ENCODE measurements at places on chromosomes 3 and 15.

DNA sequence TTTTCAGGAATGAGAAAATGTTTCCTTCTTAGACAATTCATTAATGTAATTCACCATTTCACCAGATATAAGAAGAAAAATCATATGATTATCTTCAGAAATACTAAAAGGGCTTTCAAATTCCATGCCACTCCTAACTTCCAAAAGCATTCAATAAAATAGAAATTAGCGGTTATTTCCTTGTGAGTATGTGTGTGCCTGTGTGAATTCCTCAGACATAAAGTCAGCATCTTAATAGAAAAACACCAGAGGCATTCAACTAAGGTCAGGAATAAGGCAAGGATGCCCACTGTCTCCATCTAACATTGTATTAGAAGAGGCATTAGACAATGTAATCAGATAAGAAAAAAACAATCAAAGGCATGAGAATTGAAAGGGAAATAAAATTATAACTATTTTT, 88.4 kb downstream of the PLCH1 start:
- DNase-seq: no peak

DNA sequence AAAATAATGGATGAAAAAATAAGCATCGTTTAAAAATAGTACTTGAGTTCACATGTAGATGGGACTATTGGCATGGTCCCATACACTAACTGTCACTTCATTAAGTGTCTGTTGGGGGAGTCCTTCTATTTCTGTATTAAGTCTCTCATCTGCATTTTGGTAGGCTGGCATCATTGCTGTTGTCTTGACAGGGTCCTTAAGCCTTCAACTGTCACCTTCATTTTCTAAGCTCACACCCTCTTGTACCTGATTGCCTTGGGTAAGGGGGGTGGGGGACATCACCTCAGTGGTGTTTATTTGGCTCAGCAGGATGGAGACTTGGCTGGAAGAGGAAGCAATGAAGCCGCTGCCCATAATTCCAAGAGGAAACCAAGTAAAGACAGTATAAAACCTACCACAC, 202.0 kb upstream of the VEPH1 start:
- no peak for DNase-seq

GRCh38 chr3:56303487-56303886, 164.8 kb downstream of the ERC2 start:
- no peak for DNase-seq

DNA sequence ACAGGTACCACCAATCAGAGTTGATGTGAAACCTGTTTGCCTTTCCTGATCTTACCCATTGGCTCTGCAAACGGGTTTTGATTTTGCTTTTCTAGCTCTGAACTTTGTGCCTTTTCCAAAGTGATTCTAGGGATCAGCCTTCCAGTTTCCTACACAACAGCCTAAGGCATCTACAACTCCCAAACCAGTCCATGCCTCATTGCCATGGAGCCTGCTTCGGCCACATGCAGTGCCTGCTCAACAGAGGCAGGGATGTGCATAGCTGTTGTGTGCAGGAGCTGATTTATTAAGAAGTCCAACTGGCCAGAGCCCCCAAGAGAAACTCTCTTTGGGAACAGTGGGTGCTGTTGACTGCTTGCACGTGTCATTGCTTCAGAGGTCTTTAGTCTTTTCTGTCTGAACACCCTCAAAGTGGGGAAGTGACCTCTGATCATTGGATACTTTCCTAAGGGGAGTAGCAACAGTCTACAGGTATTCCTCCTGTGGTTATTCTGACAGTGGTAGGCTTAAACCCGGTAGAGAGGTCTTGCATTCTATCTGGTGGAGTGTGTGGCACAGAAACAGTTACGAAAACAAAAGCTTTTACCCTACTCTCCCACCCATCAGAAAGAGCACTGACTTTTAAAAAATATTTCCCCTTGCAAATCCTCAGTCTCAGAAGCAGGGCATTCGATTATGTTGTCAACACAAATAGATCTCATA, 36.6 kb upstream of the THSD4 start:
- no peak for DNase-seq

DNA sequence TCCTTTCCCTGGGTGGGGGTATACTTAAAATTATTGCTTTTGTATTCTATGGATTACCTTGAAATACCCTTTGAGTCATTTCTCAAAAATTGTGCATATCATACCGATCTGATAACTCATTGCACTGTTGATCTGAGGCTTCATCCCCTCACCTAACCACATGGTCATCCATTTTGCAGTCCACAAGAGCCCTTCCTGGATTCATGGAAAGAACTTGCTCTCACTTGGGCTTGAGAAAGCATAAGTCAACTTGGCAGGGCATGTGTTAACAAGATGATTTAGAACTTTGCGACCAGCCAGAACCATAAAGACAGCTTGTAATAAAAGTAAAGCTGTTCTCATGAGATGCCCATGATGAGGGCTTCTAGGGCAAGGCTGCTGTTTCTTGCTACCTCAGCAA, 22.2 kb downstream of the MME start:
- DNase-seq: no peak

DNA sequence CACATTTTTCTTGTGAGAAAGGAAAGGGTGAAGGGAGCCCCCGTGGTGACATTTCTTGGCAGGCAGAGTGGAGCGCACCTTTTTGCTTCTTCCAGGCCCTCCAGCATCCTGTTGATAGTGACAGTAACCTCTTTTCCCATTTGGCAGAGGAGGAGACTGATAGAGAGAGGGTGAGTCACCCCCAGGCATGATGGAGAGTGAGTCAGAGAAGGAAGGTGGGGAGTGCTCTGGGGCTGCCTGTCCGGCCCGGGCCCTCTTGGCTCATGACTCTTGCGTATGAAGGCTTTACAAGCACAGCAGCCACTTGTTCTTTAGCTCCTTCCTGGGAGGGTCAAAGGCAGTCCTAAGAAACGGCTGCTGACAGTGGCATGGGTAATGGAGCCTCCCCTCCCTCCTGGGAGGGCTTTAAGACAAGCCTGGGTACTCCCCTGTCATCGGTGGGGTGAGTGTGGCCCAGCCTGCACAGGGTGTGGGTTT, 16.0 kb downstream of the ANKRD63 start:
- DNase-seq: no peak

GRCh38 chr3:23697416-23697815, 108.3 kb upstream of the UBE2E1 start:
- no peak for DNase-seq

DNA sequence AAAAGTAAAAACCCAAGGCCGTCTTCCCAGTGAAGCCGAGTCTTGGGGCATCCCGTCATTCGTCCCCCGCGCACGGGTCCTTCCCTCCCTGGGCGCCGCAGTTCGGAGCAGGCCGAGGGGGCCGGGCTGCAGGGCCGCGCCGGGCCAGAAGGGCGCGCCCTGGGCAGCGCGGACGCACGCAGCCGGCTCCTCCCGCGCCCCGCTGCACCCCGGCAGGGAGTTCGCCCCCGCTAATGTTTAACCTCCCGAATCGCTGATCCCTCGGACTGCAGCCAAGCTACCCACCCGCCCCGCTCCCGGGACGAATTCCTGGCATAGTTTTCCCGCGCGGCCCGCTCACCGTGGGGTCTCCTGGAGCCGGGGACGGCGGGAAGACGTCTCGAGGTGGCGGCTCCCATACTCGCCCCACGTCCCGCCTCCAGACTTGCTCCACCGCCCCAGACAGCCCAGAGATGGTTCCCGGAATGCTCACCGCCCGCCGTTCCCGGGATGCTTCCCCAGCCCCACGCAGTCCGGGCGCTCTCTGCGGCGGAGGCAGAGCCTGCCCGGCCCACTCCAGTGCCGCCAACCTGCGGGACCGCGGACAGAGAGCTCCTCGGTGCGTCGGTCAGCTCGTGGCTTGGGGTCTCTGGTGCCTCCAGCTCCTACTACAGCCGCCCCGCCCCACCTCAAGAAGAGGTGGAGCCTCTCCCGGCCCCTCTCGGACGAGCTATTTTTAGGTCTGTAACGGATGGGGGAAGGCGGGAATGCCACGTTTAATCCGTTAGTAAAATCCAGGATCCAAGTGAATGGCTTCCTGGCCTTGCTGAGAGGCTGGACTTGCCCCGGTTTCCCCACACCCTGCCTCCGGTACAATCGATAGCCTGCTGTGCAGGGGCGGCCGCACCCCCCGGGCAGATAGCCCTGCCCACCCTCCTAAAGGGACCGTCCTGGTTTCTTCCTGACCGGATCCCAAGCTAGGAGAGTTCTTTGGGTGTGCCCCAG, at the start of gene DZIP1L:
DZIP1L (minus strand) TSS at position 621 of the 984 bp plus-strand sequence. CDS start 11,637 bp downstream, outside the sequence.
- no peak for DNase-seq

GRCh38 chr3:54353946-54354345, 231.6 kb downstream of the CACNA2D3 start:
- DNase-seq: no peak

DNA sequence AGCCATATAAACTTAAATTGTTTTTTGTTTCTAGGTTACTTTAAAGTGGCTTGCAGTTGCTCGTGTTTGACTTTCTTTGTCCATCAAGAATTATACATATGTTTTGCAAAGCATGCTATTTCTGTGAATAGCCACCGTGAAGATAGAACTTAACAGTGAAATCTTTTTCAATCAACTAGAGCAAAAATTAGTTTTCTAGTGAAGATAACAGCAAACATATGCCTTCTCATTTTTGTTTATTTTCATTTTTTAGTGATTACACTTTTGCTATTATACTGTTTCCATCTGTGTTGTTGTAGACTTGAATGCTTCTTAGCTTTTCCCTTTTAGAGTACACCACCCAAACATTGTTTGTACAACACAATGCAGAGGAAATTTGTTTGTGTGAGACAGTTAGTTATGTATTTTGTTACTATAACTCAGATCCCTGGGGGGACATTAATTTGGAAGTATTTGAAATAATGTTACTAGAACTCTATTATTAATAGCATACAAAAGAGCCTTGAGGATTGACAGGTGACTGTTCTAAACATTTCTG, 62.8 kb downstream of the CRYBG3 start:
- DNase-seq: no peak

GRCh38 chr15:68515371-68516095, 63.3 kb upstream of the CORO2B start:
- no peak for DNase-seq

DNA sequence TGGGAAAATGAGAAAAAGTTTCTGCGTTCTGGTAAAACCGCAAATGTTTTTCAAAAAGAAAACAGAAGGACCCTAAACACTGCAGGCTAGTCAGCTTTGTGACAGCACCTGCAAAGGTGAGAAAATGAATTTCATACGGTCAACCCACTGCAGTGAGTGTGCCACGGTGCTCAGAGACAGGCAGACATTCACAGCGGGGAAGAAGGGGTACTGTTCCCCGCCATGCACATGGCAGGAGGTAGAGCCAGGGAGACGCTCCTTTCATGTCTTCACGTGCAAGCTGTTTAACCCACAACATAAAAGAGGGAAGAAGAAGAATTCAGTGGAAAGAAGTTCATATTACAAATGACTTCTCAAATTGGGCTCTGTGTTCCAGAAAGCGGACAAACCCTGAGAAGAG, 109.5 kb downstream of the SEC22A start:
- DNase-seq: no peak

DNA sequence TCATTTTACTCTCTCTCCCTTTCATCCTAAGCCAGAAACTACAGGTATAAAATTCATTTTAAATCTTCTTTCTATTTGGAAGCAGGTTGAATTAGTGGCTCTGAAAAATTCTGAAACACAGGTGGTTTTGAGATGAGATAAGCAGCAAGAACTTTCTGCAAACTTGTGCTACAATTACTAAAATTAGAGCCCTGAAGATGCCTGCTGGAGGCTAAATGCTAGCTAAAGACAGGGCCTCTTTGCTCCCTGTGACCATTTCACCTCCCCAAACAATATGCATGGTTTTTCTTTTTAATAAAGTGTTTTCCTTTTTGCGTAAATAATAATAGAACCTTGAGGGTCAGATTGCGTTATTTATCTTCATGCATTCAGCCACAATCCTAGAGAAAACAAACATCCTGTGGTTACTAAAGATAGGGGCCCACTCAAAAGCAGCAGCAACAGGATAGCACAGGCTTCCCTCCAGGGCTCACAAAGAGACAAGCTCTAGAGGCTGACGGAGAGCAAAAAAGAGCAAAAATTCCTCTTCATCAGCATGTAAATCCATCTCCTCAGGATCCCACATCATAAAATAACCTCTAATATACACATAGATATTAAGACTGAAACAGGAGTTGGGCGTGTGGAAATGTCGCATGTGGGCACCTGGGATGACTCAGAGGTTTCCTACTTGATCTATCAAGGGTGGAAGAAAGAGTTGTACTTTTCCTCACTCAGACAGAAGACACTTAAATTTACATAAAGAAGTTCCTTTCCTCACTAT, 26.5 kb upstream of the CP start:
- DNase-seq: no peak

DNA sequence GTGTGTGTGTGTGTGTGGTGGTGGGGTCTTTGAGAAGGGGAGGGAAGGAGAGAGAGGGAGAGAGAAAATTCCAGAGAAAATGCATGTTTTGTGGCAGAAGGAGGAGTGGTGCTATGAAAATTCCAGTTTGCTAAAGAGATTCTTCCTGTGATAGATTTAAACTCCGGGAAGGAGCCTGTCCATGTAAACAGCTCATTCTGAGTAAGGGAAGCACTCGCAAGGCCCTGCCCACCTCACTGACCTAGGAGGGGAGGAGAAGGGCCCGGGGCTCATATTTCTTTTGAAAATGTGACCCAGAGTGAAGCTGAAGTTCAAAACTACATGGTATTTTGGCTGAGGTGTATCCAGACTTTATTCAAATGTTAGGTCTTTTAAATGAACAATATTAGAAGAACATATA, 41.3 kb downstream of the ADAMTSL3 start:
- DNase-seq: no peak

- DNase-seq: no peak
Measured at GRCh38 chr15:35827911-35828310, 281.9 kb upstream of the DPH6 start.

DNA sequence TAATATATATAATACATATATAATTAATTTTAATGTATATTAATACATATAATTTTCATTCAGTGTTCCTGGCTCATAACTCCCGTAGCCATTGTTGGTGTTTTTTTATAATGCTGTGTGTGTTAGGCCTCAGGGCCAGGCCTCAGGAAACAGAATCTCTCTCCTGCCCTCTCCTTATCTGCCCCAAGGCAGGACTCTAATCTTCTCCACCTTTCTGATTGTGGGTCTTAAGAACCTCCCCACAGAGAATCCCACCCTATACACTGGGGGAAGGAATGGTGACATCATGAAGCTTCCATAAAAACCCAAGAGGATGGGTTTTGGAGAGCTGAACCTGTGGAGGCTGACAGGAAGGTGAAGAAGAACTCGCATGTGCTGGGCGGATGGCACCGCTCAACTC, 4.0 kb upstream of the FMN1 start:
- DNase-seq: no peak

DNA sequence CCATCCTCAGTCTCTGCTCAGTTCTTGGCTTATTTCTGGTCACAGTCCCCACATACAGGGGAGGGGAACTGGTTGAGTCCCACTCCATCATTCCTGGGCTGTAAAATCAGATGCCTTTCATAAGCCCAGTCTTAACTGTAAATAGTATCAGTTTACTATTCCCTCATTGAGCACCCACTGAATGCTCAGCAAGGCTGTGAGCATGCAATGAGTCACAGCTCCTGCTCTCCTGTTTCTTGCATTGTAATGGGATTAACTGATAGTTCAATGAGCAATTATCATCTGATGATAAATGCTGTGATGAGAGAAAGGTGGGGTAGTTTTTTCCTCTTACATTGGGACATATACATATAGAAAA, 113.6 kb upstream of the TPM1 start:
- no peak for DNase-seq
